ENCODE measurements at places on chromosomes 11 and 22.
A peak's percentile ranks its signal among the peaks of the same experiment; 100 is the strongest.

DNA sequence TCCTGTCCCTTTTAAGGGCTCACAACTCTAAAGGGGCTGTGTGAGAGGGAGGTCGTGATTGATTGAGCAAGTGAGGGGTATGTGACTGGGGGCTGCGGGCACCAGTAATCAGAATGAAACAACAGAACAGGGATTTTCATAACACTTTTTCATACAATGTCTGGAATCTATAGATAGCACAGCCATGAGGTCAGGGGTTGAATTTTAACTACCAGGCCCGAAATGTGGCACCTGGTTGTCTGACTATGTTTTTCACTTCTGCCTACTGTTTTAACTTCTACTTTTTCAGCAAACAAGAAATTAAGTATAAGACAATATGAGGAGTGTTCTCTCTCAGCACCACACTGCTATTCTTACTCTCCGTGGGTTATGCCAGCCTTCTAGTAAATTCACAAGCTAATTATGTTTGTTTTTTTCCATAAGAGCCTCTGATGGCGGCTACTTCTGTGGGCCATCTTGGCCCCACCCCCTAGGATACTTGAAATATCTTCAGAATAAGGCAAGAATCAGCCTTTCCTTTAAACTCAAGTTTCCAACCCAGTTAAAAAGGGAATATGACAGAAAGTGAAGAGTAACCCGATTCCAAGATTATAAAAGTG is 552.8 kb upstream of the CHORDC1 start:
- DNase-seq = no peak

DNA sequence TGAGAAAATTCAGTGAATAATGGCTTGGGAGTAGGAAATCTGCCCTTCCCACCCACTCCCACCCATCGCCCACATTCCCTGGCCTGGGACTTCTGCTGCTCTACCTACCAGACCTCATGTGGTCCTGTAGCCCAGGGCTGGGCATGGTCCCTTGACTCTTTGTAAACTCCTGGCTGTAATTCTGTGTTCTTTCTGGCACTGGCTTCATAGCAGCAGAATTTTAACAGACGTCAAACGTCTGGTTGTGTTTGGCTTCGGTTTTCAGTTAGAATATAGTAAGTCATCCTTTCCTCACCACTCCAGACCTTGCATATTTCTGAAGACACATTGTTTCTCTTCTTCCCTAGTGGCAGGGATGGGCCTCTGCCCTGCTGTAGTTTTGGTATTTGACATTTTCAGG is 210.6 kb downstream of the CSNK2A3 start:
- DNase-seq = no peak

GRCh38 chr11:46451759-46452158 is 60.2 kb upstream of the CHRM4 start:
- DNase-seq = no peak

DNA sequence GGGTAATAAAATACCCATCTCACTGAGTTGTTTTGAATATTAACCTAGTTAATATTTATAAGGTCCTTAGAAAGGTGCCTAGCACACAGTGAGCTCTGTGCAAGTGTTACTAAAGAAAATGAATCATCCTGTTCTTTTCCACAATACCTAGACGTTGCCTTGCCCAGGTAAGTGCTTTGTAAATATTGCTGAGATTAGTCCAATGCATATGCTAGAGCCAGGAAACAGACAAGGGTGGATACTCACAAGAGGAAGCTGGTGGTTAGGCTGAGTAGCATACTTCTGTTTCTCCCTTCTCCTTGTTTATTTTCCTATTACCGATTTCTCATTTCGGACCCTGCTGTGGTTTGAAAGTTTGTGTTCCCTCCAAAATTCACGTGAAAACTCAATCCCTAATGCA is 58.1 kb upstream of the BARX2 start:
- DNase-seq = no peak

- peak; percentile 39 for DNase-seq
Measured at GRCh38 chr11:128733440-128734102, 39.7 kb downstream of the FLI1 start.

DNA sequence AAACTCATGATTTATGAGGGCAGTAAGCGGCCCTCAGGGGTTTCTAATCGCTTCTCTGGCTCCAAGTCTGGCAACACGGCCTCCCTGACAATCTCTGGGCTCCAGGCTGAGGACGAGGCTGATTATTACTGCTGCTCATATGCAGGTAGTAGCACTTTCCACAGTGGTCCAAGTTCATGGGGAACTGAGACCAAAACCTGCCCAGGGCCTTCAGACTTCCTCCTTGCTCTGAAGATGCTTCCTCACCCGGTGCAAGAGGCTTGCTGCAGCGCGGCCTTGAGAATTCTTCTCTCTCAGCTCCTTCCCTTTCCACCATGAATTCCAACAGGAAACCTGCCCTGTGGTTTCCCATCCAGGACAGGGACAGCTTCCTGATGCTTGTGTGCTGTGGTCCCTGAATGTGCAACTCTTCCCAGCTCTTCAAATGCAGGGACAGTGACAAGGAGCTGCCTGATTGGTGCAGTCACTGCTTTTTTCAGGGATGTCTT is 53.9 kb downstream of the GGTLC2 start:
- DNase-seq = no peak

GRCh38 chr11:34595391-34595790 is 25.5 kb upstream of the EHF start:
- no peak for DNase-seq

DNA sequence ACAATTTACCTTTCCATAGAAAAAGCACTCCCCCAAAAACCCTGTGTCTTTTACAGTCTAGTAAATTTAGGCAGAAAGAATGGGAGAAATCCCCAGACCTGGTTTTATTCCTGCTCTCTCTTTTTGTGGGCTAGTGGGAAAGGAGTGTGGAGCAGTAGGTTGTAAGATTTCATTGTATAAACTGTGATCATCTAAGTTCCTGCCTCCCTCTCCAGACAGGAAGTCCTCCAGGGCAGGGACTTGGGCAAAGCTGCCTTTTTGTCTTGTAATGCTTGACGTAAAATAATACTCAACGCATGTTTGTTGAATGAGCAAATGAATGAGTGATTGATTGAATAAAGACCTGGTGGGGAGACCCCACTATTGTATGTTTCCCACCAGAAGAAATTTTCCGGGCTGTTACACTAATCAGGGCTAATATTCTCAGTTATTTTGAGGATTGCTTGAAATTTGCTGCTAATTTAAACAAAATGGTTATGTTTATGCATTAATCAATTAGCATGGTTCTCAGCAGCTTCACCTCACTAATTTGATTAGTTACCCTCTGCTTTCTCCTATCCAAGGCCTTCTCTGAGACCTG is 36.3 kb downstream of the CSNK2A3 start:
- DNase-seq = no peak

- DNase-seq = no peak
Measured at GRCh38 chr22:35230839-35231584, 26.3 kb upstream of the HMGXB4 start.

DNA sequence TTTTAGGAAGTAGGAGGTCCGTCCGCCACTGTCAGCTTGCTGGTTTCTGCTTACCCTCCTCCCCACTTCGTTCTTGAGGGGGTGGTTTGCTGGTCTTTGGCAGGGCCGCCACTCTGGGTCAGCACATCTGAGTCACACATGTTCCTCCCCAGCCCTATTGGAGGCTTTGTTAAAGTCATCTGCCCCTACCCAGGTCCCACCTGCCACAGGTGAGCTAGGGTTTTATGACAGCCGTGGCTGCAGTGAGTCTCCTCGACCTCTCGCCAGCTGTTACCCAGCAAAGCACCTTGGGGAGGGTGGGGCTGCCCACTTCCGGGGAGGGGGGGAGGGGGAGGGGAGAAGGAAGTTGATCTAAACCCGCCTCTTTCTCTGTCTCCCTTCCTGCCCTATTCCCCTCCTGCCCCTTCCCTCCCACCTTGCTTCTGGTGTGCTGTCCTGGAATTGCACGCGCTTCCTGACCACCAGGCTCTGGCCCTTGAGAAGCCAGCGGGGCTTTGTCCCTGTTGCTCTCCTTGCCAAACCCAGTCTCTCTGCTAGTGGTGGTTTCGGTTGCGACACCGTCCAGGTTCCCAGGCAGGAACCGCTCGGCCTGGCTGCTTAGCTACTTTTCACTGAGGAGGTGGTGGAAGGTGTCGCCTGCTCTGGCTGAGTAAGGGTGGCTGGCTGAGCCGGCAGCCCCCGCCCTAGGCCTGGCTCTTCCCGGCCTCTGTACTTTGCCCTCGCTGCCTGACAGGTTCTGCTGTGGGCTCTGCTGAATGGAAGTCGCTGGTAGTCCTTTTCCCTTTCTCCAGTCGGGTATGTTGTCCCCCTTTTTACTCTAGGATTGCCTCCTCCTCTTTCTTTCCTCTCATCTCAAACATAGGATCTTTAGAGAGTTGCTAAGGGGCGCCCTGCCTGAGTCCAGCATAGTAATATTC is 28.5 kb downstream of the RCOR2 start:
- peak; percentile 74 for DNase-seq

GRCh38 chr11:107716884-107717532 is 5.2 kb upstream of the SLN start:
- DNase-seq = no peak

GRCh38 chr11:120182790-120183491 is 27.9 kb upstream of the OAF start:
- no peak for DNase-seq

DNA sequence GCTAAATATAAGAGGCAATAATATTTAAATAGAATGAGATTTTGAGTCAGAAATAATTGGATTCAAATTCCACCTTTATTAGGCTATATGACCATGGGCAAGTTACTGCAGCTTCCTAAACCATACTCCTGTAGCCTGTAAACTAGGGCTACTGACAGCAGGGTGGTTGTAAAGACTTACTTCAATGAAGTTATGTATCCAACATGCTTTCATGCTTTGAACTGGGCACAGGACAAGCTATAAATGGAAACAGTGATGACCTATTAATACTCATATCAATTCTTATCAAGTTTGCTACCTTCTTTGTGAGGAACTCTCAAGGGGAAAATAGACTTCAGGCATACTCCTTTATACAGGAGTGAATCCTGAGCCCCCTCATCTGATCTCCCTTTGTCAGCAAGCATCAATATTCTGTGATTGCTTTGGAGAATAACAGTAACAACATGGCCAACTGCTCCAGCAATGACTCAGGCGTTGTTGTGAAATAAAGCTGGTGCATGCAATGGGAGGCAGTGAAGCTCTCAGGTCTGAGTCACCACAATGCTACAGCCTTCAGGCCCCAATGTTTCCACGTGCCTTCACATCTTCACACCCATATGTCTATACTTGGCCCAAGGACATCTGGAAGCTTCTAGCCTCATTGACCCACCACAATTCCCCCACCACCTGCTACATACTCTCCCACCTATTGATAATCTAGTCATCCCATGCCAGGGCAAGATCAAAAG is 102.5 kb downstream of the KCNA4 start:
- no peak for DNase-seq

GRCh38 chr22:44711690-44712555 is 9.9 kb downstream of the PRR5 start:
- no peak for DNase-seq

DNA sequence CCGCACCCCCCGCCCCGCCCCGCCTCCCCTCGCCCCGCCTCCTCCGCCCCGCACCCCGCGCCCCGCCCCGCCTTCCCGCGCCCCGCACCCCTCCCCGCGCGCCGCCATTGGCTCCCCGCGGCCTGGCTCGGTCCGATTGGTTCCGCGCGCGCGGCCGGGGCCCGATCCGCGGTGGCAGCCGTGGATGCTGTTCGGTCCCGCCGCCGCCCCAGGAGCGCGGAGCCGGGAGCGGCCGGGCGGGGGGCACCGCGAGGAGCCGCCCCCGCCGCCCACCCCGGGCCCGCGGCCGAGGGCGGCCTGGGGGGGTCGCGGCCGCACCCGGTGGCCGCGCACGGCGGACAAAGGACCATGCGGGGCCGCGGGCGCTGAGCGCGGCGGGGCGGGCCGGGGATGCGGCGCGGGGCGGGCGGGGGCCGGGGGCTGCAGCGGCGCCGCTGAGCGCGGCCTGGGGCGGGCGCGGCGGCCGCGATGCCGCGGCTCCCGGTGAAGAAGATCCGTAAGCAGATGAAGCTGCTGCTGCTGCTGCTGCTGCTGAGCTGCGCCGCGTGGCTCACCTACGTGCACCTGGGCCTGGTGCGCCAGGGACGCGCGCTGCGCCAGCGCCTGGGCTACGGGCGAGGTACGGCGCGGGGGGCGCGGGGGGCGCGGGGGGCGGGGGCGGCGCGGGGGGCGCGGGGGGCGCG is at the start of gene B4GALNT4:
TSS of gene B4GALNT4 (plus strand) at position 164 of the 683 bp plus-strand sequence. CDS start at position 469, 305 bp downstream.
- DNase-seq = peak; percentile 17

DNA sequence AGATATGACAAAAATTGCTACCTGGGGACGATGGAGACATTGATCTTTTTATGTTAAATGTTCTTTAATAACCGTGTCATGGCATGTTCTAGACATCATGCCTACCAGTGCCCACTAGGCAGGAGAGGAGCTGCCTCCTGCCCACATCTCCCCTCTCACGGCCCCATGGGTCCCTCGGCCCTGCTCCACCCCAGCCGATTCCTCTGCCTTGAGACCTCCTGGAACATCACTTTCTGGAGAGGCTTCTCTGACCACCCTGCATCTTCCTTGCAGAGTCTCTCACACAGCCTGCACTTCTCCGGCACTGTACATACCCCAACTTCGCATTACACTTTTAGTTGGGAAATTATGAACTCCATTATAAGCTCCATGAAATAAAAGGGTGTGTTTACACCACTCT is 16.8 kb downstream of the EFCAB6 start:
- DNase-seq = no peak

DNA sequence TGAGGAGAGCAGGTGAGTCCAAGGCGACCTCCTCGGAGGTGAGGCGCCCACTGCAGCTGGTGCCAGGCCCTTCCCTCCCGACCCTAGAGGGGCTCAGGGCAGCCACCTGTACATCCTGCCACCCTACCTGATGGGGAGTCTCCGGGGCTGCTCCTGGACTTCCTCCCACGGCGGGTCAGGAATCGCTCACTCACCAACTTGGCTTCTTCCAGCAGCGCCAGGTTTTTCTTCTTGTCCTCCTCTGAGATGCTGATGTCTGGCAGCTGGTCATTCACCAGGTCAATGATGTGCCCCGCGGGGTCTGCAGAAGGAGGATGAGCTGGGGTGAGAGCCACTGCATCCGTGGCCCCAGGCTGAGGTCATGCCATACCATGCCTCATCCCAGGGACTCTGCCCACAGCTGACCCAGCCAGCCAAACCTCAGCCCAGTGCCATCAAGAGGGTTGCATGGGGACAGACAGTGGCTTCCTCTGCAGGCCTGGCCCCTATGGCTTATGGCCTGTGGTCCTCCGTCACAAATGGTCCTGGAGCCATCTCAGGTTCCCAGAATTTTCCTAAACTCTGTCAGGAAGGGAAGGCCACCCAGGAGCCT is 61.0 kb upstream of the LYVE1 start:
- no peak for DNase-seq

DNA sequence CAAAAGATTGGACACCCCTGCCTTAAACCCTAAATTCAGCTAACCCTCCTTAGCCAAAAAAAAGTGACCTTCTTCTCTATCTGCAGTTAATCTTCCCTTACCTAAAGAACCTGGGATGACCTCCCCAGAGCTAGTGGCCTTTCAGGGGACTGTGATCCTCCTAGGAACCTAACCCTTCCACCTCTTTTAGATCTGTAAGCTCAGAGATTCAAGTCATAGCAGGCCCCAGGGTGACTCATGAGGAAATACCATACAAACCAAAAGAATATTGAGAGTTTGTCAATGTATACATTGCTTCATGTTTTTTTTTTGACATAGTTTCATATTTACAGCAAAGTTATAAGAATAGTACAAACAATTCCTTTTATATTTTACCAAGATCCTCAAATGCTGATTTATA is 38.3 kb upstream of the CXCR5 start:
- DNase-seq = peak; percentile 46

- no peak for DNase-seq
Measured at GRCh38 chr11:115134926-115135325, 369.3 kb downstream of the CADM1 start.

GRCh38 chr11:106101819-106102218 is 24.4 kb downstream of the AASDHPPT start:
- DNase-seq = no peak

GRCh38 chr11:121681550-121682268 is 228.9 kb upstream of the SORL1-AS1 start:
- no peak for DNase-seq

GRCh38 chr11:119091966-119092879 is 7.5 kb downstream of the HMBS start:
- no peak for DNase-seq

All from fibroblast of villous mesenchyme (primary cell).